ENCODE measurements at places on chromosomes 16 and 17.

GRCh38 chr17:2396568-2397246, 4.2 kb downstream of the MNT start:
- peak; percentile 69 for DNase-seq
- H3K4me1 ChIP-seq, result peaks cover 51% of the 10 kb centered on the region
- peak overlapping the region; percentile 61 for H3K4me3 ChIP-seq
- no peaks in the 10 kb centered on the region for H3K27me3 ChIP-seq
- H3K27ac ChIP-seq, result peak overlapping the region; percentile 62

DNA sequence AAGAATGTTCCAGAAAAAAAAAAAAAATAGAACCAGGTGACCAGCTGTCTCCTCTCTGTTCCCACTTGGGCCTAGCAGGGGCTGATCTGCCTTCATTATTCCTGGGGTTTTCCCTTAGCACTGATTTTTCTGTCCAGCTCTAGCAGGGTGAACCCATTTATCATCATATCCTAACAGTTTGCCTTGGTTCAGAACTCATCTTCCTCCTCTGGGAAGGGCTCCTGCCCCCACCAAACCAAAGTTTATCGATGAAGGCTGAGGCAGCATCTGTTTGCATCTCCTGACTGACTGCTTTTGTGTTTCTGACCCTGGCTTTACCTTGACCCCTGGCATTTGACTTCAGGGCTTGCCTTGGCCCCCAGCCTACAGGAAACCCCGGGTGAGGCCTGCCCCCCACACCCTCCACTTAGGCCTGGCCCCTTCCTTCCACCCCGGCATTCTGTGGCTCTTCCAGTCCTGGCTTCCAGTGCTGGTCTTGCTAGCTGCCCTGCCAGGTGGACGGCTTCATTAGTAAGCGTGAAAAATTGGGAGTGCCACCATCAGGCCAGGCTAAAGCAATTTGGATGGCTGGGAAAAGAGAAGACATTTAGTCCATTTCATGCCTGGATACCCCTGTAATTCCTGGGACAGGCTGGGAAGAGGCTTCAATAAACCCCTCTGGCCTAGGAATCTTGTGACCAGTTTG, 164.9 kb downstream of the CCDC182 start:
- peaks cover 15% of the 10 kb centered on the region for H3K4me1 ChIP-seq
- H3K27me3 ChIP-seq, result no peaks in the 10 kb centered on the region
- H3K36me3 ChIP-seq, result no peaks in the 10 kb centered on the region
- H3K4me3 ChIP-seq, result no peak overlapping the region

DNA sequence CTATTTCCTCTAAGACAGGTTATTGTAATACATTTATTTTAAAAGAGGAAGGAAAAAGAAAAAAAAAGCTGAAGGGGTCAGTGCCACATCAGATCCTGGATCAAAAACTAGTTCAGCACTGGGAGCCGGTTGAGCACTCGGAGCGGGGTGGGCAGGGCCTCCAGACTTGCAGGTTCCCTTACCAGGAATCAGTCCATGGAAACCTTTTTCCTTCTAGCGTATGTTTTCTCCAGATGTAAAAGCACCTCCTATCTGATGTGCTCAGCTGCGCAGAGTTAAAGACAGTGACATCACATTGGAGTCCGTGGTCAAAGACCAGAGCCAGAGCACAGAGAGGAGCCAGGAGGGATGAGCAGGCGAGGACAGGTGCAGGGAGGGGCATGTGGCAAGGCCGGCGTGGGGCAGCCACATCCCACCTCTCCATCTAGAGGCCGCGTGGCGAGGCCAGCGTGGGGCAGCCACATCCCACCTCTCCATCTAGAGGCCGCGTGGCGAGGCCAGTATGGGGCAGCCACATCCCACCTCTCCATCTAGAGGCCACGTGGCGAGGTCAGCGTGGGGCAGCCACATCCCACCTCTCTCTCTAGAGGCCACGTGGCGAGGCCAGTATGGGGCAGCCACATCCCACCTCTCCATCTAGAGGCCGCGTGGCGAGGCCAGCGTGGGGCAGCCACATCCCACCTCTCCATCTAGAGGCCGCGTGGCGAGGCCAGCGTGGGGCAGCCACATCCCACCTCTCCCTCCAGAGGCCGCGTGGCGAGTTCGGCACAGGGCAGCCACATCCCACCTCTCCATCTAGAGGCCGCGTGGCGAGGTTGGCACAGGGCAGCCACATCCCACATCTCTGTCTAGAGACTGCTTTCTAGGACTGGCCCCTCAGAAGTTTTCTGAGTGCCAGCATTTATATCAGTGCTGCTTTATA, 166.8 kb upstream of the CHMP6 start:
- no peak overlapping the region for H3K27ac ChIP-seq
- no peak for DNase-seq
- H3K27me3 ChIP-seq, result no peaks in the 10 kb centered on the region
- H3K36me3 ChIP-seq, result peaks cover 22% of the 10 kb centered on the region
- H3K4me1 ChIP-seq, result peaks cover 30% of the 10 kb centered on the region

- no peaks in the 10 kb centered on the region for H3K4me1 ChIP-seq
- H3K27me3 ChIP-seq, result no peaks in the 10 kb centered on the region
Measured at GRCh38 chr16:81905277-81905676, 106.0 kb downstream of the SDR42E1 start.

- H3K4me1 ChIP-seq, result peaks cover 78% of the 10 kb centered on the region
- peak overlapping the region; percentile 83 for H3K4me3 ChIP-seq
- peak overlapping the region; percentile 13 for H3K27ac ChIP-seq
- peaks cover 7% of the 10 kb centered on the region for H3K36me3 ChIP-seq
- no peaks in the 10 kb centered on the region for H3K27me3 ChIP-seq
Measured at GRCh38 chr17:35239823-35240222, 3.0 kb upstream of the SLFN5 start.

- no peak overlapping the region for H3K4me3 ChIP-seq
- H3K36me3 ChIP-seq, result no peaks in the 10 kb centered on the region
- peaks cover 7% of the 10 kb centered on the region for H3K4me1 ChIP-seq
- H3K27ac ChIP-seq, result no peak overlapping the region
Measured at GRCh38 chr17:81049973-81050551, 15.1 kb downstream of the BAIAP2 start.

- no peak for DNase-seq
- H3K27ac ChIP-seq, result no peak overlapping the region
- no peak overlapping the region for H3K4me3 ChIP-seq
- H3K36me3 ChIP-seq, result no peaks in the 10 kb centered on the region
- no peaks in the 10 kb centered on the region for H3K27me3 ChIP-seq
Measured at GRCh38 chr16:50573947-50574744, 25.9 kb downstream of the NKD1 start.

DNA sequence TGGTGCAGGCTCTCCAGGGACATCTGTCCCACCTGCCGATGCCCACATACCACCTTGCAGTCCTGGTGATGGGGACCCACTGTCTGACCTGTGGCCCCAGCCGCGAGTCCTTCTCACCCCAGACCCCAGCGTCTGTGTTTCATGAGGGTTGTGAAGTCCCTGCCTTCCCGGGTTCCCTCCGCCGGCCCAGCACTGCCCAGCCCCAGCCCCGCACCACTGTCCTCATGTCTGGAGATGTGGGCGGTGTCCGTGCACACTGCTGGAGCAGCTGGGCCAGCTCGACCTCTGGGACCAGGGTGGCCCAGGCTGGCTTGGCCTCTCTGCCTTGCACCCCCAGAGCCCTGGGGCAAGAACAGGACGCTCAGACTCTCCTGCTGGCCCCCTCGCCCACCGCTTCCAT, 199.5 kb upstream of the CIBAR2 start:
- H3K27ac ChIP-seq, result no peak overlapping the region
- H3K4me1 ChIP-seq, result peaks cover 41% of the 10 kb centered on the region
- no peaks in the 10 kb centered on the region for H3K36me3 ChIP-seq
- no peaks in the 10 kb centered on the region for H3K27me3 ChIP-seq

DNA sequence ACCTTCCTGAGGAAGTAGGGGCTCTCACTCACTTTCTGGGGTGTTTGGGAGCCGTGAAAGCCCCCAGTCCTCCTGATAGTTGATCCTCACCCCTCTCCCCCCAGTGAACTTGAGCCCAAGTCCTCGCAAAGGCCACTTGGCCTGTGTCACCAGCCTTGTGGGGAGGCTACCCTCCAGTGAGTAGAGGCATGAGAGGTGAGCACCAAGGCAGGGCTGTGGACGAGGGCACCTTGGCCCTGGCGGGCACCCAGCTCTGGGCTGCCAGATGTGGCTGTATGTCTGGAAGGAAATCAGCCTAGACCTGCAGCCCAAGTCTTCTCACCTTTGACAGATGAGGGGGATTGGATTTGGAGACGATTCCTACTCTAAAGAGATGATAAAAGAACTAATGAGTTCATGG, 3.1 kb downstream of the TTYH2 start:
- no peaks in the 10 kb centered on the region for H3K27me3 ChIP-seq
- H3K27ac ChIP-seq, result no peak overlapping the region
- DNase-seq, result no peak
- H3K4me1 ChIP-seq, result peaks cover 46% of the 10 kb centered on the region
- no peak overlapping the region for H3K4me3 ChIP-seq
- peaks cover 14% of the 10 kb centered on the region for H3K36me3 ChIP-seq

DNA sequence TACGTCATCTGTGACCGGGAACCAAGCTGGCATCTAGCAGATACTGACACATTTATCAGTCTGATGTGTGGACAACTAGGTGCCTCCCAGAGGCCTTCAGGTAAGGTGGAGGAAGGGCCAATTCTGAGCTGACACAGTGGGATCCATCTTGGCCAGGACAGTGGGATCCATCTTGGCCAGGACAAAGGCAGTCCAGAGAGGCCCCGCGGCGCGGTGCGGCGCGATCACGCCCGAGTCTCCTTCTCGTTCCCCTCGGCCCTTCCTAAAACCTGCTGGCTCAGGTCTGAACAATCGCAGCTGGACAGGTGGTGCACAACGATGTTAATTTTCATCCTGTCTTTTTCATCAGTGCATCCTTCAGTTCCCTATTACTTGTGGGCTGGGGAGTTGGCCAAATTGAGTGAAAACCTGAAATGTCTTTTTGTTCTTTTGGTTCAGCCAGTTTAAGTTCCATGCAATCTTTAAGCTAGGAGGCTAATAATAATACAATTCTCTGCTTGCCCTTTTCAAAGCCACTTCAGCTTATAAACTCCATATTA, 486 bp upstream of the WSB1 start:
- H3K4me3 ChIP-seq, result peak overlapping the region; percentile 97
- peaks cover 42% of the 10 kb centered on the region for H3K4me1 ChIP-seq
- H3K36me3 ChIP-seq, result peaks cover 2% of the 10 kb centered on the region

GRCh38 chr17:78506454-78507309, 70.5 kb downstream of the DNAH17 start:
- no peaks in the 10 kb centered on the region for H3K36me3 ChIP-seq
- H3K27ac ChIP-seq, result no peak overlapping the region
- no peak for DNase-seq
- H3K4me3 ChIP-seq, result no peak overlapping the region

Data from activated naive CD8-positive, alpha-beta T cell treated with anti-CD3 and anti-CD28 coated beads, Interleukin-2, amount 50 U/mL, for 24 hours (primary cell).